Right cardiac atrium (tissue), 5 donors: ENCODE measurements at places on chromosomes 12 and 14. TPM values are rescaled to one million over a fixed set of nuclear protein-coding genes. Genes with fewer than 3 reads are reported as not detected.

DNA sequence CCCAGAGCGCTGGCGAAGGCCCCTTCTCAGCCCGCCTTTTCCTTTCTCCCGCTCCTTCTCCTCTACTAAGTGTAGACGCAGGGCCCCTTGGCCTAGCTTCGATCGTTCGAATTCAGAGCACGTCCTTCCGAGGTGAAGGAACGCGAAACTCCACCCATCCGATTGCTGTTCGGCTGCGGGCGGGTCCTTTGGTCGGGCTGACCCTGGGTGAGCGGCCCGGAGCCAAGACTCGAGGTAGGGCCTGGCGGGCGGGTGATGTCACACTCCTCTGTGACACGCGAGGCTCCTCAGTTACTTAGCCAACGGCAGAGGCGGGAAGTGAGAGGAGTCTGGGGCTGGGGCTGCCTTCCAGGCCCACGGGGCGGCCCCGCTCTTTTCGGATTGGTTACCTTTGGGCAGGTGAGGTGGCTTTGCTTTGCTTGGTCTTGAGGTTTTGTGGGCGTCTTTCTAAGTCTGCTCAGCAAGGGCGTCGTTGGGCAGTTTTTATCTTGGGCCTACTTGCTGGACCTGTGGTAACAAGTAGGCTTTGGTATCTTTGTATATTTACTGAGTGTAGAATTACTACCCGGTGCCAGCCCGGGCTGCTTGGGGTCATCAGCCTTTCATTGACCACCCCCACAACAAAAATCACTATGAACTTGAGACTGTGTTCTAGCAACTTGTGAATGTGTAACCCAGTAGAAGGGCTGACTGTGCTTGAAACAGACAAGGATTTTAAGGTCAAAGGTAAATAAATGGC, 694 bp downstream of the TMBIM6 start:
- peak; percentile 94 for DNase-seq

DNA sequence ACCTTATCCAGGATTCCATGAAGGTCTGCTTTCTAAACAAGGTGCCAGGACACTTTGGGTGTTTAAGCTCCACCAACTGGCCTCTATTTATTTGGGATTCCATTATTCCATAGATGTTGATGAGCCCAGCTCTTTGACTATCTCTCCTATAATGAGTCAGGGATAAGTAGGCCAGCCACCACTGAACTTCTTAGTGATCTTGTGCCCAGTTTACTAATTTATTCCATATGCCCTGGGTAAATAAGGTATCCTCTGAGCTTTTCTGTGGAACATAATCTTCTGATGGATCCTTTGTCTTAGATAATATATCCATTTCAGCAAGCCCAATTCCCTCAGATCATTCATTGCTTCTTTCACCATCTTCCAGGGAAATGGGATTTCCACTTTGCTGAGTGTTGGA, 535.0 kb downstream of the FOXG1 start:
- no peak for DNase-seq

DNA sequence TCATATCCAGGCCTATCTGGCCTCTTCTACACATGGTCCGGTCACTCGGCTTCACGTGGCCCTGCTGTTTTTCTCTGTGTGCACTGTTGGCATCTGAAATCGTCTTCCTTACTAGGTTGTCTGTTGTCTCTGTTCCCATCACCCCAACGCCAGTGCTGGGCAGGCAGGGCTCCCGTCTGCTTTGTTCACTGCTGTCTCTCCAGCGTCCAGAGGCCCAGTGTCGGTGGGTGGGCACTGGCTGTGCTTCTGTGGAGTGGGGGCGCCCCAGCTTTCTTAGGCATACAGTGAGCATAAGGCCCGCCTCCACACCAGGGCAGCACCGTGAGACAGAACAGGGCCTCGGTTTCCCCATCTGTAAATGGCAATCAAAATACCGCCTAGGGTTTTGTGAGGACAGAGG, 153.1 kb downstream of the BCL11B start:
- no peak for DNase-seq

Gene PRB2
- not detected for total RNA-seq

DNA sequence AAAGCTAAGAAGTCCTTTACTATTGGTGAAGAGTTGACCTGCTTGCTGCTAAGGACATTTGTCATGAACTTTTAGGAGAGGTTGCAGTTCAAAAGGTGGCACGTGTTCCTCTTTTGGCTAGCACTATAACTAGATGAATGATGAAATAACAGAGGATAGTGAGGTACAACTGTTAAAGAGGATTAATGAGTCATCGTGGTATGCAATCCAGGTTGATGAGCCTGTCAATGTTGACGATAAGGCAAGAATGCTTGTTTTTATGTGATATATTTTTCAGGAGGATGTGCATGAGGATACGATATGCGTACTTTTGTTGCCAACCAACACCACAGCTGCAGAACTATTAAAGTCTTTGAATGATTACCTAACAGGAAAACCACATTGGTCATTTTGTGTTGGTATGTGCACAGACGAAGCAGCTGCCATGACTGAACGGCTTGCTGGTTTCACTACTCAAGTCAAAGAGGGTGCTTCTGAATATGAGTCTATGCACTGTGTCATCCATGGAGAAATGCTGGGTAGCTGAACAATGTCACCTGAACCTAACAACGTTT, 10.6 kb downstream of the CEP128 start:
- DNase-seq, result no peak

GRCh38 chr14:62143245-62143644, 381.0 kb downstream of the SNAPC1 start:
- DNase-seq, result peak; percentile 15

Gene ZDHHC22
- total RNA-seq, result not detected

GRCh38 chr12:122669397-122670070, 33.6 kb downstream of the HCAR2 start:
- no peak for DNase-seq

Gene SAMD4A
- 124 TPM for total RNA-seq

Gene TAS2R13
- total RNA-seq, result 0.37 TPM

Gene KSR2
- total RNA-seq, result 0.37 TPM

Gene STYK1
- not detected for total RNA-seq

DNA sequence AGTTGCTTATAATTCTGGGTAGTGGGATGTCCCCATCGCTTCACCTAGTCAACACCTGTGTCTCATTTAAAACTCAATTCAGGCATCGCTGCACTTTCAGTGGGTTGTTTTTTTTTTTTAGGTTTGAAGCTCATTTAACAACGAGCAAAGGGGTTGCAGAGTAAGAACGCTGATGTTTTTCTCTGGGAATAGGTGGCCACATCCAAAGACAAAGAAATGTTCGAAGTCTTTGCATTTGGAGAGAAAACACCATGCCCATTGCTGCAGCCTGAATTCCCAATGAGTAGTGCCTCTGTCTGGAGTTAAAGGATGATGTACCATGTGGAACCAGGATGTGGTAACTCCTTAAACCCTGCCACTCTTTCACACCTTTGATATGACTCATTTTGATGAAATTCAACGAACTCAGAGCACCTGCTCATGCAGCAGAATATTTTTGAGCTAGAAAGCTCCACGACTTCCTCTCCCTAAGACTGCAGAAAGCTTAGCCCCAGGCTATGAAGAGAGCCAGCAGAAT, 35.1 kb upstream of the BATF start:
- DNase-seq, result no peak

Gene TOMM20L
- total RNA-seq, result not detected

Gene COL2A1
- total RNA-seq, result not detected

DNA sequence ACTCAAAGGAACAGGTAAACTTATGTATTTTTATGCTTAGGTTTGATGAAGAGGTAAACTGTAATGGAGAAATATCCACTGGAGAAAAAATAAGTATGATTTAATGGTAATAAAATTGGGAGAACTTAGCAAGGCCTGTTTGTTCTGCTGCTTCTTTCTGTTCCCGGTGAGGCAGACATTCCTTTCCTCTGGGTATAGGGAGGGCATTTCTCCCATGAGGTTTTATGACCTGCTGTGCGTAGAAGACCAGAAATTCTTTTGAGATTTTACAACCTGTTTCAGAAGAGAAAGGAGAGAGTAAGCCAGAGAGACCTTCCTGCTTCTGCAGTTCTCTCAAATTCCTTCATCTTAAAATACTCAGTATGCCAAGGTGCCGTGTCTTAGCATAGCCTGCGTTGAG, 139.4 kb upstream of the RMST start:
- DNase-seq, result no peak

Gene MORN3
- 0.20 TPM for total RNA-seq

DNA sequence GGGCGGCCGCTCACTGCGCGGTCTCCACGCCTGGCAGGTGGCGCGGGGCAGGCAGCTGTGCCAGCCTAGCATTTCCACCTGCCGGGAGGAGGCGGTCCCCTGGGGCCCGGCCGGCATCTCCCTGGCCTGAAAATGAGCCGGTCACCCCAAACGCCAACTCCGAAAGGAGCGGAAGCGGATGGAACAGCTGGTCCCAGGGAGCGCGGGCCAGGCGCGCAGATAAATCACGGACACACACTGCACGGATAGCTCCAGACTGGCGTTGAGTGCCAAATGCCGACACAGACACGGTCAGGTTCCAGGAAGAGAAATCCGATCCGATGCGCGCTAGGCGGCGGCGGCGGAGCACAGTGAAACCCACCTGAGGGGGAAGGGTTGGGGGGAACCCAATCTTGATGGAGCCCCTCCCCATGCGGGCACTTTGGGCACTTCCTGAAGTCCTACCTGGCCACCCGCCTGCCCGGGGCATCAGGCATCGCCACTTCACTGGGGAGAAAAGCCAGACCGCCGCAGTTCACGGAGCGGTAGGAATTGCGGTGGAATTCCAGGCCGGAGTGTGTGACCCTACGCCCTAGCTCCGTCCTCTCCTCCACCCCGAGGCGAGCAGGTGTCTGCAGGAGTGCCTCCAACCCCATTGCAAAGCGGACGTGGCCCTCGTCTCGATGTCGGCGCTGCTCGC, 624 bp upstream of the PLEKHD1 start:
- DNase-seq, result peak; percentile 71

- DNase-seq, result no peak
Observed at GRCh38 chr12:10829994-10830393, 3.8 kb upstream of the TAS2R10 start.

GRCh38 chr12:97630875-97631274, 168.3 kb downstream of the RMST start:
- DNase-seq, result no peak

GRCh38 chr12:28415755-28416154, 225.5 kb downstream of the CCDC91 start:
- no peak for DNase-seq

DNA sequence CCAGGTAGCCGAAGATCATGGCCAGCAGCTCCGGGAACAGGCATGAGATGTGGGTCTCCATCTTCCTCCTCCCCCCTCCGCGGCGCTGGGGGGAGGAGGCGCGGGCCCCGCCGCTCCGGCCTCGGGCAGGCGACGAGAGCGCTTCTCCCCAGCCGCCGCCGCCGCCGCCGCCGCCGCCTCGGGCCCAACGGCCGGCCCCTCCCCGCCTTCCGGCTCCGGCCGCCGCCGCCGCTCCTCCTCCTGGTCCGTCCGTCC, 448 bp downstream of the FBXL14 start:
- DNase-seq, result no peak

Gene NEDD8
- total RNA-seq, result 190 TPM

DNA sequence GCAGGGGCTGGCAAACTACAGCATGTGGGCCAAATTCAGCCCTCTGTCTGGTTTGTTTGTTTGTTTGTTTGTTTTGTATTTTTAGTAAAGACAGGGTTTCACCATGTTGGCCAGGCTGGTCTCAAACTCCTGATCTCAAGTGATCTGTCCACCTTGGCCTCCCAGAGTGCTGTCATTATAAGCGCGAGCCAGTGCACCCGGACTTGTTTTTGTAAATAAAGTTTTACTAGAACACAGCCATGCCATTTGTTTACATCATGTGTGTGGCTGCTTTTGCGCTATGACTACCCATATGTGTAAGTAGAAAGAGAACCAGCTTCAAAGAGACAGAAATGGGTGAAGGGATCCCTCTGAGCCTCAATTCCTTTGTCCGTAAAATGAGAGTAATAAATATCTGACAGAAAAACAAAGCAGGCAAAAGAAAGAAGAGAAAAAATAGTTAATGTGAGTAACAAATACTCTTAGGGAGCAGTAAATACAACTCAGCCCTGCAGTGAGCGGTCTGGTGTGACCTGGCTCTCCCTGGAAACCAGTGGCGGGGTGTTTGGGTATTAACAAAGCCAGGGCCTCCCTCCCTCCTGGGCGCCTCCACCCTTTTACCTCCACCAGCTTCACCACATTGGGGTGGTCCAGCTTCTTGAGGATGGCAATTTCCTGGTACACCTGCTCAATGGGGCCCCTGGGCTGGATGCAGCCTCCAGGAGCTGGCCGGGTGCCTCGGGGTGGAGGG, 33.1 kb downstream of the CAMKK2 start:
- no peak for DNase-seq

DNA sequence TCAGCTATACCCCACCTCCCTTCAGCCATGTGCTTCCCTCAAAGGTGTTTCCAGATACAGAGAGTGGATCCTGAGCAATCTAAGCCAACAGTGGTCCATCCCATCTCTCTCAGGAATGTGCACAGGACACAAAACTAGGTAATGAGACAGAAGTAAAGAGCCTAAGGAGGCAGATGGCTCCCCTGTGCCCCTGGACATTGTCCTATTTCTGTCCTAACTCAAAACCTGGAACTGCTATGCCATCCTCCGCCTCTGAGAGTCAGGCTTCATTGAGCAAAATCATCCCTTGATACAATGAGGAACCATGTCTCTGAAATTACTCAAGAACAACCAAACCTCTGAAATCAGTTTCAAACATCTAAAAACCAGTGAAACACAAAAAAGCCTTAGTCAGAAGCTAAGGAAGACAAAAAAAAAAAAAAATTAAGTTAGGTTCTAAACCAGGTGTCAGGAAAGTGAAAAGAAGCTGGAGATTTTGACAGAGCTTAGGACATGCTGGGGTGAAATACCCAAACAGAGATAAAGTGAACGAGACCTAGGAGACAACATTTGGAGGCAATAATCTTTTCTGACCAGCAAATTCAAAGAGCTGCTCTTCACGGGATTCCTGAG, 200.3 kb upstream of the PLEKHG7 start:
- no peak for DNase-seq

Gene EIF2S3B
- 0.43 TPM for total RNA-seq

Gene LBHD2
- not detected for total RNA-seq

DNA sequence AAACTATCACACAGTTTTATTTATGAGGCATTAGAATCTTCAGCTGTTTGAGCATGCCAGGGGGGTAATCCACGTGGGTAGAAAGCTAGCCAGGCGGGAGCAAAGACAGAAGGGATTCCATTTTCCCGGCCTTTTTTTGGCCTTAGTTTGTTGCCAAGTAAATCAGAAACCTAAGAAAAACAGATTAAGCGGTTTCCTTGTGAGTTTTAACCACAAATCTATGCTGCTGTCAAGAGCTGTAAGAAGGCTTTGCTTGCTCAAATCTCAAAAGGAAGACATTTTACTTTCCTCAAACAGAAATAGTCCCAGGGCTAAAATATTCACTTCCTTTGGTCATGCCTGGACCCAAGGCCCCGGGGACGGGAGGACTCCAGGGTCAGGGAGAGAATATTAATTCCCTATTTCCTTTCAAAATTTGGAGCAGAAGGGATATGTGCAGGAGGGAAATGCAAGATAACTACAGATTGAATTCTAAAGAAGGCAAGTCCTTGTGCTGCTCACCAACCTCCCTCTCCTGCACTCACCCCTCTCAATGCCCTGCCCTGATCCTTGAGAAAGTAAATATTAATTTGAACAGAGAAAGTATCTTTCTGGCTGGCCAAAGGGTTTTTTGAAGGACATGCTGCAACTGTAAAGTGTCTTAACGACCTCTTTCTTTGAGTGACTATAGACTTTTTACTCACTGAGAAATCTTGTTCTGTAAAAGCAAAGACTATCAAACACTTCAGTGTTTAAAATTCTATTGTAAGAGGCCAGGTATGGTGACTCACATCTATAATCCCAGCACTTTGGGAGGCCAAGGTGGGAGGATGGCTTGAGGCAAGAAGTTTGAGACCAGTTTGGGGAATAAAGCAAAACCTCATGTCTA, 75.7 kb downstream of the HSD17B6 start:
- no peak for DNase-seq

- DNase-seq, result no peak
Observed at GRCh38 chr12:49012739-49013138, 5.8 kb downstream of the PRKAG1 start.

Gene SCARB1
- total RNA-seq, result 15.7 TPM

Gene PLEKHH1
- 2.5 TPM for total RNA-seq
